ENCODE measurements at places on chromosomes 13 and 19.

GRCh38 chr19:4997297-4997696 lies 28.4 kb downstream of the KDM4B start:
- DNase-seq, result no peak

DNA sequence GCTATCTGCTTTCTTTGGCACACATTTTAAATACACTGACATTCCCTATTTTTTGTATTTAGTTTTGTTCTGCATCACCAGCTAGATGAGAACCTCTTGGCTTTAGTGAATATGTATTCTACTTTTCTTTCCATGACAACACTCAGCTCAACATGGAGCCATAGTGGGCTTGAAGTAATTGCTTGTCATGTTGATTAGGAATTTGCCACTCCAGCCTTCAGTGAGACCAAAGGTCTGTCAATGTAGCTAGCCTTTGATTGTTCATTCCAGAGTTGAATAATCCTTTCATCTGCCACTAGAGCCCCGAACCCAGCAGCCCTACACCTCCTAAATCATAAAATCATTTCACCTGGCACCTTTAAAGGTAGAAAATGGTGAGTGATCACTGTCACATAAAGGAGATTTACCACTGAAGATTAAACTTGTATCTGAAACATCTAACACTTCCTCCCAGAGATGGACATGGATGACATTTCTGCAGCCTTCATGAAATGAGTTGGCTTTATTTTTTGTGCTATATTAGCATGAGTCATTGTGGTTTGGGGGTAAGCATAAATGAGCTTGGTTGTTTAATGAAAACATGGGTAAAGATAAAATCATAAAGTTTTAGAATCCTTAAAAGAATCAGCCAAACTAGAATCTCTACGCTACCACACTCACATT lies 29.2 kb upstream of the GARRE1 start:
- no peak for DNase-seq

DNA sequence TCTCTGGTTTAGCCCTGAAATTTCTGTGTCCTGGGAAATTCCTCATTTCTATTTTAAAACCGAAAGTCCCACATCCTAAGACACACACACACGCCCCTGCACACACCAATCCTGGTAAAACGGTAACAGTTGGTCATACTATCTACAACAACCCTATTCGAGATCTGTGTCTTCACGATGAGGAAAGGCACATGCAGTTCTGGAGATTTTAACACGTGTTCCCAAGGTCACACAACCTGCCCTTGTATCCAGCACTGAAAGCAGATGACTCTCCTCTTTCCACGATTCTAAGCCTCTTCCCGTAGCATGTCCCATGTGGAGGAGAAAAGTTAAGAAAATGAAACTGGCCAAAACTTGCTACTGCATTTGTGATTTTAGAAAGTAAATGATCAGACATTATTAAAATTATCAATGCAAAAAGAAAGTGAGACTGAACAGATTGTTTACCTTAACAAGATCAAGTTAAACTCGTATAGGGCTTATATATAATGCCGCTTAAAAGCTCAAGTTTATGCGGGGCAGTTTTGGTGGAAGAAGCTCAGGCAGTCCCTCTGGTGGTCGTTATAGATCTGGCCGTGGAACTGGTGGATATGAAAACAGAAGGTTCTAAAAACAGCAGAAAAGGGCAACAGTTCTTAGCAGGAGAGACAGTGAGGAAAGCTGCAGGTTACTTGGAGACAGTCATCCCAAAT lies 32.7 kb downstream of the VSTM1 start:
- no peak for DNase-seq

- DNase-seq, result no peak
Observed at GRCh38 chr19:47756953-47757608, 11.7 kb downstream of the NOP53 start.

DNA sequence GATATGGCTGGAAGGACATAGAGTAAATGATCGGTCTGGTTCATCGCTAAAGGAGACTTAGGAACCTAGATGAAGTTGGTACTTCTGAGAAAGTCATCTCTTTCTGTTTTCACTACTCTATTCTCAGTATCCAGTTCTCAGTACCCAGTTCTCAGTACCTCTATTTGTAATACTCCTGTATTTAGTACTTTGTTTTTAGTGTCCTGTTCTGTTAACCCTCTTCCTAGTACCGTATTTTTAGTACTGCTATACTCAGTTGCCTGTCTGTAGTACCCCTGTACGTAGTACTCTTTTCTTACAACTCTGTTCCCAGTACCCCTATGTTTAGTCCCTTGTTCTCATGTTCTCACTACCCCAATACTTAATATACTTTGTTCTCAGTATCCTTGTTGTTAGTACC lies 1.2 kb downstream of the RFXAP start:
- no peak for DNase-seq

All from NCI-H187 (cell line).